ENCODE measurements at places on chromosomes 6 and 20.

DNA sequence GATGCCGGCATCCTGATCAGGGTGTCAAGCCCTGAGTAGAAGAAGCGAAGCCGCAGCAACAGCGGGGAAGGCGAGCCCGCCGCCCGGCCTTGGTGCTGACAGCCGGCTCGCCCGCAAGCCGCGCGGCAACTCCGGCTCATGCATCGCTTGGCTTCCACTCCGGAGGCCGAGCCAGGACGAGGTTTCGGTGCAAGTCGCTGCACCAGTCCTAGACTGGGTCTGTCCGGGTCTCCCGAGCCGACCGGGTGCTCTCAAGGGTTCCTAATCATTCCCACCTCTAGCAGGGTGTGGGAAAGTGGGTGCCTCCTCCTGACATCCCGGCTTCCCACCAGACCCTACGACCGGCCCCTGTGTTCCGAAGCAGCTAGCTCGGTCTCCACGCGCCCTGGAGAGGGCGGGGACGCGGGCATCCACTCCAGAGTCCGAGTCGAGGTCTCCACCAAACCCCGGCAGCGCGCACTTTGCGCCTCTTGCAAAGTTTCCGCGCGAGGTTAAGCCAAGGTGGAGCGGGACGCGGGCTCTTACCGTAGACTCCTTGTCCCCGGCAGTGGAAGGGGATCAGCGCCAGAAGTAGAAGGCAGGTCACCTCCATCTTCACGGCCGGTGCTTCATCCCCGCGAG is 1.4 kb downstream of the MDGA1 start:
- DNase-seq: peak; percentile 31

GRCh38 chr6:123105561-123105960 is 109.5 kb downstream of the CLVS2 start:
- DNase-seq: no peak

- no peak for DNase-seq
Measured at GRCh38 chr6:154478021-154478700, 32.3 kb downstream of the CNKSR3 start.

GRCh38 chr20:41006936-41007474 is 21.6 kb upstream of the TOP1 start:
- no peak for DNase-seq

- DNase-seq: no peak
Measured at GRCh38 chr6:170035044-170035443, 255.8 kb downstream of the DLL1 start.
